SK-N-SH (cell line): ENCODE measurements at places on chromosomes 1 and 21. TPM values are rescaled to one million over a fixed set of nuclear protein-coding genes. Genes with fewer than 3 reads are reported as not detected.

Gene RNF186
- polyA plus RNA-seq = not detected in 2 replicates

Gene FBLIM1
- polyA plus RNA-seq = 89.8 and 93.8 TPM in 2 replicates

Gene DMRTA2
- 0.02 TPM in 1 of 2 replicates, not detected in the other for polyA plus RNA-seq

Gene PRDM15
- polyA plus RNA-seq = 6.6 and 7.0 TPM in 2 replicates

Gene CDK11B
- 11.3 and 15.0 TPM in 2 replicates for polyA plus RNA-seq

Gene CD34
- polyA plus RNA-seq = 0.59 and 0.62 TPM in 2 replicates

Gene FHAD1
- 0.48 and 0.55 TPM in 2 replicates for polyA plus RNA-seq

Gene EDARADD
- not detected in 2 replicates for polyA plus RNA-seq

Gene GJB5
- not detected in 2 replicates for polyA plus RNA-seq

Gene DMBX1
- polyA plus RNA-seq = not detected in 2 replicates

Gene C1orf50
- 2.6 and 3.6 TPM in 2 replicates for polyA plus RNA-seq

Gene OPTC
- polyA plus RNA-seq = not detected in 2 replicates

Gene NTNG1
- 0.03 and 0.13 TPM in 2 replicates for polyA plus RNA-seq

Gene OR2T35
- polyA plus RNA-seq = not detected in 2 replicates

Gene VSIG8
- polyA plus RNA-seq = not detected in 2 replicates

Gene LAD1
- polyA plus RNA-seq = 0.03 TPM in 1 of 2 replicates, not detected in the other

Gene SH2D1B
- polyA plus RNA-seq = not detected in 2 replicates

Gene AMY2A
- polyA plus RNA-seq = not detected in 2 replicates

Gene TXNIP
- 44.6 and 77.3 TPM in 2 replicates for polyA plus RNA-seq

Gene DNTTIP2
- 9.6 and 13.1 TPM in 2 replicates for polyA plus RNA-seq

Gene ANKRD65
- polyA plus RNA-seq = 0.06 and 0.07 TPM in 2 replicates

Gene CSDE1
- 151 and 249 TPM in 2 replicates for polyA plus RNA-seq

Gene RNU1-4
- polyA plus RNA-seq = not detected in 2 replicates

Gene EXTL1
- polyA plus RNA-seq = 0.58 and 1.1 TPM in 2 replicates

Gene LCE1D
- not detected in 2 replicates for polyA plus RNA-seq

Gene MYOG
- not detected in 2 replicates for polyA plus RNA-seq

Gene SLAMF6
- not detected in 2 replicates for polyA plus RNA-seq

Gene GNG4
- polyA plus RNA-seq = 1.6 and 2.8 TPM in 2 replicates

Gene POU2F1
- polyA plus RNA-seq = 1.2 and 1.5 TPM in 2 replicates

Gene RBP7
- polyA plus RNA-seq = 1.3 and 2.5 TPM in 2 replicates

Gene HUNK
- polyA plus RNA-seq = 0.28 and 0.31 TPM in 2 replicates

Gene TTC39A
- 0.97 and 1.3 TPM in 2 replicates for polyA plus RNA-seq

Gene COL24A1
- not detected in 2 replicates for polyA plus RNA-seq

Gene ANGPTL1
- polyA plus RNA-seq = not detected in 2 replicates

Gene TNFRSF18
- polyA plus RNA-seq = 0.05 TPM in 1 of 2 replicates, not detected in the other

Gene RHOU
- 0.36 and 0.44 TPM in 2 replicates for polyA plus RNA-seq

Gene ZBTB17
- polyA plus RNA-seq = 54.1 and 56.4 TPM in 2 replicates

Gene UMODL1
- polyA plus RNA-seq = not detected in 2 replicates
